Activated CD4-positive, alpha-beta T cell treated with anti-CD3 and anti-CD28 coated beads for 48 hours (primary cell): ENCODE measurements at places on chromosomes 12 and 14.

- no peak for DNase-seq
These were observed 227.1 kb downstream of the NUBPL start for GRCh38 chr14:31788340-31788739.

GRCh38 chr14:90062822-90063539 lies 1.2 kb downstream of the KCNK13 start:
- no peak for DNase-seq

GRCh38 chr12:98449584-98449983 lies 65.8 kb upstream of the TMPO start:
- no peak for DNase-seq

GRCh38 chr14:102370305-102370809 lies 7.6 kb downstream of the TECPR2 start:
- DNase-seq: no peak

GRCh38 chr12:8904665-8905064 lies 9.6 kb upstream of the PHC1 start:
- DNase-seq: no peak

DNA sequence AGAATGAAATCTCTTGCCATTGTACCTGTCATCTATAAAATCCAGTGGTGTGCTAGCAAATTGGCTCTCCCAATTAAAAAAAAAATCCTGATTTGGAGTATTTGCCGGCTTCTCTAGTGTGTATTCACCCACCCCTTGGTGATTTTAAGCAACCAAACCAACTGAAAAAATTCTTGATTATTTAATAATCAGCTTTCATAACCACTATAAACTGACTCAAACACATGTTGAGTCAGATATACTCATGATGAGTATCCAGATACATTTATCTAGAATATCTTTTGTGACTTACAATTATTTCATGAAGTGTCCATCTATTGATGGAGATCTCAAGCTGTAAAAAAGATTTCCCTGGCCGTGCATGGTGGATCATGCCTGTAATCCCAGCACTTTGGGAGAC lies 205.4 kb downstream of the RASSF9 start:
- DNase-seq: no peak

GRCh38 chr12:59396919-59397318 lies 198.9 kb upstream of the SLC16A7 start:
- no peak for DNase-seq

DNA sequence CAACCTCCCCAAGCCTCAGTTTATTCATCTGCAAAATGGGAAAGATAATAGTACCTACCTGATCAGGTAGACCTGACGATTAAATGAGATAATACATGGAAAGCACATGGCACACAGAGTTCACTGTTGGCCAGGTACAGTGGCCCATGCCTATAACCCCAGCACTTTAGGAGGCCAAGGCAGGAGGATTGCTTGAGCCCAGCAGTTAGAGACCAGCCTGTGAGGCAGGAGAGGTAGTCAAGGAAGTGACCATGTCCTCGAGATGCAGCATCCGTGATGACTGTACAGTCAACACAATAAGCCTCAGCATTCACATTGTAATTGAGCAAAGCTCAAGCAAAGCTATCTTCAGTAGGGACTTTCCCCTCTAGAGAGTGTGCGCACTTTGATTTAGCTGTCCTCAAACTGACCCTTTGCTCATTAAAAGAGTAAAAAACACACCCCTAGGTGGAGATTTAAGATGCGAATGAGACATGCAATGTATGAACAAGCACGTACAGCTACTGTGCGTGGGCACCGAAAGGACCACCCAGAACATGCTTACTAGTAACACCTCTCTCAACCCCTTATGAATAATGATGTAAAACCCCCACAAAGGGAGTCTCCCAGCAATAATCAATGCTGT lies 9.9 kb downstream of the ISCU start:
- no peak for DNase-seq

- no peak for DNase-seq
These were observed 52.1 kb downstream of the DUSP16 start for GRCh38 chr12:12510551-12510950.

- DNase-seq: no peak
These were observed 52.5 kb downstream of the MRPL42 start for GRCh38 chr12:93519859-93520258.

DNA sequence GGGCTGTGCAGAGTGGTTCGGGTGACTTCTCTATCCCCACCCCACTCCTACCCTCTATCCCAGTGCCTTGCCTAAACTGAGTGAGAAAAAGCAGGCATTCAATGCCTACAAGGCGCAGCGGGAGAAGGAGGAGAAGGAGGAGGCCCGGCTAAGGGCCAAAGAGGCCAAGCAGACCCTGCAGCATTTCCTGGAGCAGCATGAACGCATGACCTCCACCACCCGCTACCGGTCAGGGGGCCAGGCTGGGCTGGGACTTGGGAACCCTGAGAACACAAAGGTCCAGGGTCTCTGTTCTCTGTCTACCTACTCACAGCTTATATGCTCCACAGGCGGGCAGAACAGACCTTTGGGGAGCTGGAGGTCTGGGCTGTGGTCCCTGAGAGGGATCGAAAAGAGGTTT lies 11.7 kb downstream of the PRPF40B start:
- no peak for DNase-seq

GRCh38 chr14:26963711-26964110 lies 365.9 kb upstream of the NOVA1 start:
- no peak for DNase-seq
